ENCODE measurements at places on chromosomes 2 and 18.

DNA sequence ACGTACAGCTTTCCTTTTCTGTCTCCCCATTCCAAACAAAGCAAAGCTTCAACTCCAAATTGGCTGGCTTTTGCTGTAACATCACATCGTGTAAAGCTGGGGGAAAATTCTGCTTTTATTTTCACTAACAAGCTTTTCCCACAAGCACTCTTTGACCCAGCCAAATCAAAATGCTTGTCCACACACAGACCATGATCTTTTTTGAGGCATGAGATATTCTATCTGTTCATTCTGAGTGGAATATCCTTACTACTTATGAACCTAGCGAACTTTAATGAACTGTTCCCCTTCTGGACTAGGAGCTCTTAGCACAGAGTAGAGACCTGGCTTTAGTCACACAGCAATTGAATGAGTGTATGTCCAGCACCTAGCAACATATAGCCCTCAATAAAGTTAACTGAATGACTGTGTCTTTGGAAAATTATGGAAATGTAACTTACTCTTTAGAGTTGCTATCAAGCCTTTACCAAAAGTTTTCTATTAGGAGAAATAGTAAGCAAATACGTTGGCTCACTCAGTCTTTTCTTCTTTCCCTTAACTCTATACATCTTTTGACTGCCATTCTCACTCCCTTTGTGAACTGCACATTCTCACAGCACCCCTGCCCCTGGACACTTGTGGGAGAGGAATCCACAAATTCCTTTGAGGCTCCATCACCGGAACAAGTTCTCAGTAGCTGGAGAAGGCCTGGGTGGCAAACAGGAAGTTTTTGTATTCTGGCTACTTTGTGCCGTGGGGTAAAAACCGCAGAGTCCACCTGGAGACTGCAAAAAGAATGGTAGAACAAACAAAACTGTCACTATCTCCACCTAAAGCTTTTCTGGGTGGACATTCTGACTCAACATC lies 1.3 kb upstream of the UBE2E3 start:
- DNase-seq, result peak; percentile 86

DNA sequence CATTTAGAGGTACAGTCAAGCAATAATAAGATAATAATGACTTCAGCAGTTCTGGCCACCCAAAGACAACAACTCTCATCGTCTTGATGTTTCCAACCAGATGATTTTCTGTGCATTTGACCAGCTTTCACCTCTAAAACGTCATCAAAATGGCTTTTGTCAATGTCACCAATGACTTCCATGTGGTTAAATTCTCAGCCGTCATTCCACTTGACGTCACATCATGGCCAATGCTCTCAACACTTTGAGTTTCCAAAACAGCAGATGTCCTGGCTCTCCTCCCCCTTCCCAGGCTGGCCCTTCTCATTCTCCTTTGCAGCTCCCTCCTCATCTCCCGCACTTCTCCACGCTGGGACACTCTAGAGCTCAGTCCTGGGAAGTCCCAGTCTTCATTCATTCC lies 258.3 kb downstream of the BCL2 start:
- no peak for DNase-seq

DNA sequence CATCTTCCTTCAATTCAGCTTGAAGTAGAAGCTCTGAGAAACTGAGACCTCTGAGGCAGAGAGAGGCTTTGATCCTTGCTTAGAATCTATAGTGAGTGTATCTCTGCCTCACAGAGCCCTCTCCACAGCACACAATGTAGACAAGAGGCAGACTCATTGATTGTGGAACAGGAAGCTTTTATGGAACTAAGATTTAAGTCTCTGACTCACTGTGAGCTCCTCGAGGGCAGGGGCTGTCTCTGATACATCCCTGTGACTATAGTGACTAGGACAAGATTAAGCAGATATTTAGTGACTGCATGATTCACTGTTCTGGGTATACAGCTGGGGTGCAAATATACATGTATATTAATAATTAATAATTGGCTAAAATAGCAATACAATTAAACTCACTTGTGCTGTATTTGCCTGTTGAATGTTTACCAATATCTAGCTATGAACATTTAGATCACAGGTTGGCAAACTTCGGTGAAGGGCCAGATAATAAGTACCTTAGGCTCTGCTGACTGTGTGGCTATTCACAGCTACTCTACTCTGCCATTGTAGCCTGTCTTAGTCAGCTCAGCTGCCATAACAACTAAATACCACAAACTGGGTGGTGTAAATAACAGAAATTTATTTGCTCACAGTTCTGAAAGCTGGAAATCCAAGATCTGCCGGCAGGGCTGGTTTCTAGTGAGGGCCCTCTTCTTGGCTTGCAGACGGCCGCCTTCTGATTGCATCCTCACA lies 54.4 kb downstream of the ARHGEF4 start:
- peak; percentile 7 for DNase-seq

GRCh38 chr18:23342506-23342905 lies 110.6 kb upstream of the RIOK3 start:
- DNase-seq, result no peak

- DNase-seq, result no peak
Measured at GRCh38 chr18:12470382-12471075, 62.8 kb downstream of the PRELID3A start.

- DNase-seq, result peak; percentile 52
Measured at GRCh38 chr2:44324971-44325426, 36.3 kb downstream of the PREPL start.

DNA sequence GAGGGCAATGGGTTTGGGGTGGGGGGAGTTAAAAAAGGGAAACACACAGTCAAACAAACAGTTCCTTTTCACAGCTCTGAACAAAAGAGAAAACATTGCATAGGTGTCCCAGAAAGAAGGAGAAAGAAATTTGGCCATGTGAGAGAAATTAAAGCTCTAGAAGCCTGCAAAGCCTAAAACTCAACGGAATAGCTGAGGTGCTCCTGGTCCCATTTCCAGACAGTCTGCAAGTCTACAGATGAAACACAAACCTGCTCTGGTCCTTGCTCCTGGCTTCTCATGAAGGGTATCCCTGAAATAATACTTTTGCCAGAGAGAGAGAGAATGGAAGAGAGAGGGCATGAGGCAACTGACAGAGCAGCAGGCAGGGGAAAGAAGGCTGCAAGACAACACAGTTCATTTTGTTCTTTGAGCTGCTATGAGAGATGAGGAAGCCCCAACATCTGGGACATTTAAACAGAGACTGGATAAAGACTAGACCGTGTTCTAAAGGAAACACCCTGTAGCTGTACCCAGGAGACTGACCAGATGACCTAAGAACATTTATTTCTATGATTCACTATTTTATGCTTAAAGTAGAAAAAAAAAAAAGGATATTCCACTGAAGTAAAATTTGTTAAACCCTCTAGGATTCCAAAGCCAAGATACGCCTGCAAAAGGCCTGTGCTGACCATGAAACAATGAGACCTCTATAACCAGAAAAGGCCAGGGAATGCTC lies 57.3 kb upstream of the CYP26B1 start:
- DNase-seq, result no peak

- no peak for DNase-seq
Measured at GRCh38 chr2:120219766-120220165, 3.4 kb downstream of the TMEM185B start.

GRCh38 chr2:95166065-95166763 lies 605 bp downstream of the ZNF2 start:
- no peak for DNase-seq

DNA sequence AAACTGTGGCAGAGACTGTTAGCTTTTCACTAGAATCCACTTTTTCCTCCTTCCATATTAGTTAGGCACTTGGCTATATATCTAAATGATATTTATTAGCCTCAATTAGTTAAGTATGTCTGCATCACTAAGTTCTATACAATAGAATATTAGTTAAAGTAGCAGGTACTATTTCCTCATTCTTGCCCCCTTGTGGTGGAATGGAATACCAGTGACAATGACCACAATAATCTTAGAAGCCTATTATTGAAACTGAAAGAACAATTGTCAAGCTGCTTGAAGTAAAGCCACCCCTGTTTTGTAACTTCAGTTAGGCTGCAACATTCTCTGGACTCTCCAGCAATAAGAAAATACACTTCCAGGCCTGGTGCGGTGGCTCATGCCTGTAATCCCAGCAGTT lies 476.3 kb upstream of the VWC2L start:
- peak; percentile 20 for DNase-seq

DNA sequence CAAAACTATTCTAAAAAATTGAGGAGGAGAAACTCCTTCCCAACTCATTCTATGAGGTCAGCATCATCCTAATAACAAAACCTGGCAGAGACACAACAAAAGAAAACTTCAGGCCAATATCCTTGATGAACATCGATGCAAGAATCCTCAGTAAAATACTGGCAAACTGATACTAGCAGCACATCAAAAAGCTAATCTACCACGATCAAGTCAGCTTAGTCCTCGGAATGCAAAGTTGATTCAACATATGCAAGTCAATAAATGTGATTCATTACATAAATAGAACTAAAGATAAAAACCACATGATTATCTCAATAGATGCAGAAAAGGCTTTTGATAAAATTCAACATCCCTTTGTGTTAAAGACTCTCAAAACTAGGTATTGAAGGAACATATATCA lies 63.1 kb downstream of the EHBP1 start:
- no peak for DNase-seq

GRCh38 chr2:166307326-166307725 lies 68.4 kb downstream of the SCN9A start:
- no peak for DNase-seq

- no peak for DNase-seq
Measured at GRCh38 chr2:48886919-48887318, 131.4 kb upstream of the LHCGR start.

- no peak for DNase-seq
Measured at GRCh38 chr2:143889216-143889615, 630.7 kb downstream of the ZEB2 start.

GRCh38 chr2:75894170-75894569 lies 183.5 kb upstream of the GCFC2 start:
- DNase-seq, result no peak

DNA sequence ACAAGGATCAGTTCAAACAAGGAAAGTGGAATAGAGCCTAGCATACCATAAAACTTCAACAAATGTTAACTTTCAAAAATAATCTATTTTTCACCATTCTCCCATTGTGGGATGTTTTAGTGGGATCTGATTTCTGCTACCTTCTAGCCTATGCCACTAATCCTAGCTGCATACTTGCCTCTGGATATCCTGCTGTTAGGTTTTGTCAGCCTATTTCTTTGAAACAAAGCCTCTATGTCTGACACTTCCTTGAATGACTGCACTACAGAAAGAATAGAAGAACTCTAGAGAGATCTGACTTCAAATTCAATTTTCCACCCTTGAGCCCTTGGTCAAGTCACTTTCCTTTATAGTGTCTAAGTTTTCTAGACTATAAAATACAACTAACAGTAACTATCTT lies 291.5 kb downstream of the PTH2R start:
- no peak for DNase-seq

DNA sequence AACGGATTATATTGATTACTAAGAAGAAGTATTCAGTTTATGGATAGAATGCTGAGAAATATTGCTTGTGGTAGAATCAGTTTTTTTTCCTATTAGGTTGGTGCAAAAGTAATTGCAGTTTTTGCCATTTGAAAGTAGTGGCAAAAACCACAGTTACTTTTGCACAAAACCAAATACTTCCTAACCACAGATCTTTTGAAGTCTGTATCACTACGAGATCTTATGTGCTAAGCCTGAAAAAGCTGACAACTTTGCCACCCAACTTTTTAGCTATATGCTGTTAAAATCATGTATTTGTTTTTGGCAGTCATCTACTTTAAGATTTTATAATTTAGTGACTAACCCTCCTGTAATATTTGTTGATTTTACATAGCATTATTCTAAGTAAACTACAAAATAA lies 24.6 kb downstream of the DNAJC10 start:
- DNase-seq, result no peak

DNA sequence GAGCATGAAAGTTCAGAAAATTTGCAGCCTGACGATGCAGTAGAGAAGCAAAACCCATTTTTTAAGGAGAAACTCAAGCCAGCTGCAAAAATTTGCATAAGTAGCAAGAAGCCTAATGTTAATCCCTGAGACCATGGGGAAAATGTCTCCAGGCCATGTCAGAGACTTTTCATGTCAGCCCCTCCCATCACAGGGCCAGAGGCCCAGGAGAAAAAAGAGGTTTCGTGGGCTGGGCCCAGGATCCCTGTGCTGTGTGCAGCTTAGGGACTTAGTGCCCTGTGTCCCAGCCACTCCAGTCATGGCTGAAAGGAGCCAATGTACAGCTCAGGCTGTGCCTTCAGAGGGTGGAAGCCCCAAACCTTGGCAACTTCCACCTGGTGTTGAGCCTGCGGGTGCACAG lies 533.0 kb downstream of the THSD7B start:
- DNase-seq, result no peak

DNA sequence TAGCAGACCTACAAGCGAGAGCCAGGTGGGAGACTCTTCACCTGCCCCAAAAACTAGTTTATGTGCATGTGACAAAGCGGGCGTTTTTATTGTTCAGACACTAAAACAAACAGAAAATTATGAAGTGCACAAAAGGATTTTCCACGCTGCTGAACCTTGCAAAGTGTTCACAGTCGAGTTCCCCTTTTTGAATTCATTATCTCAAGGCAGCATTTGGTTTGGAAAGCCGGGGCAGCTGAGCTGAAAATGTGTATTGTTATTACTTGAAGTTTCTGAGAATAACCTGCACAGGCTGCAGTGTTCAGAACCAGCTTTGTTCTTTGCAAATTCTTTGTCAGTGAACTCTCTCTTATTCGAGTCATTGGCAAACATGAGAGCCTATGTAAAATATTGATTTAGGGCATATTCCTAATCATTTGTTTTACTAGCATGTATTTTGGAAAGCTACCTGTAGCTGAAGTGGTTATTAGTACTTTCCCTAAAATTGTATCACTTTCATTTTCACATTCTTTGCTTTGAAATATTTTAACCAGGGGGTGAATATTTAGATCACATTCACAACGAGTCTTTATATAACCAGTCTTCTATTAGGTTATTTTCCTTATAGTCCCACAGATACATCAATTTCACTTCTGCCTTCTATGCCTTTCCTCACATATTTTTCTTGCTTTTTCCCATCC lies 59.5 kb downstream of the LRRTM1 start:
- no peak for DNase-seq

DNA sequence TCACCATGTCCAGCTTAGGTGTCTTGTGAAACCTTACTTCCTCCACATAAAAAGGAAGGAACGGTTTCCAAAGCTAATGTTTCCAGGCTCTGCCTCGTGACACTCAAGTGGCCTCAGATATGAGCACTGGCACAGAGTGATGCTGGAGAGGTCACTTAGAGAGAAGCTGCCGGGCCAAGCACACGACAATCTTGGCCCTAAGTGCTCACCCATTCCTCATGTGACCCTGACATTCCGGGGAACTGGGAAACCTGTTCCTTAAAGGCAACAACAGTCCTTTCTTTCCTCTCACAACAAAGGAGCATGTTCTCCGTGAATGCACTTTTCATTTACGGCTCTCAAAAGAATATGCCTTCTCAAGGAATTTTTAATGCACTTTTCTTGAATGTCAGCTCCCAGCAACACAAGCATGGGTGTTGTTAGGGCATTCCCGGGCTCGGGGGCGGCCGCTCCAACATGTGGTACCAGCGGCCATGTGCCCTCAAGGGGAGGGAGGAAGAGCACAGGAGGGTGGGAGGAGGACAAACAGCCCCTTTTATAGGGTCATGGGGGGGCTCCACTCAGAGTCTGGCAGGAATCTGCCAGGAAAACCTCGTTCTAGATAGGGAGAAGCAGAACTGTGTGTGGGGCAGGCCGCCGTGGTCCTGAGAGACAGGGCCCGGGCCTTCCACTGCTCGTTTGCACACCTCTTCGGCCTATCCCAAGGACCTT lies 118.6 kb downstream of the MBP start:
- no peak for DNase-seq

All from kidney tubule cell (primary cell).